HT-29 (cell line): ENCODE measurements at places on chromosomes 5 and 9.

GRCh38 chr5:95081982-95082381 is 202.9 kb downstream of the MCTP1 start:
- DNase-seq, result no peak

DNA sequence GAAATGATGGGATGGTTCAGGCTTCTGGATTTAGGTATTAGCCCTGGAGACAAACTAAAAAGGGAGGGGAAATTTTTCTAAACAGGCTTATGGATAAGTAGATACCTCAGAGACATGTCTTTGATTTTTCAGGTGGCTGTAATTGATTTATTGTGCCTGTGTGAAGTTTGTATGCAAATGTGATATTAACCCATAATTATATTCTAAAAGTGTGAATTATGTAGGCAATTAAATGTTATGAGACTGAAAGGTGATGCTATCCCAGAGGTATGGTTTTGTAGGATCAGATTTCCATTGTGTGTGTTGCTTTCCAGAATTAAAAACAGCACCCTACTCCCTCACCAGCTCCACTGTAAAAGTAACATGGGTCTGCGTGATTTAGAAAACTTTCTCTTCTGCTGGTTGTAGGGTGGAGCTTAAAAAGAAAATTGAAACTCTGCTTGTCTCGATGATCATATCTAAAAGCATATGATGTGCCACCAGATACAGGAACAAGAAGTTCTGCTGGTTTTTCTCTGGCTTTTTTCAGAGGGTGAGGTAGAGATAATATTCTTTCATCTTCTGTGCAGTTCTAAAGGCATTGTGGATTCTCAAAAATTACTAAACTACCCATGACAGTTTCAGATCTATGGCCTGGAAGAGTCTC is 71.8 kb upstream of the TAF11L2 start:
- DNase-seq, result no peak

- DNase-seq, result no peak
Measured at GRCh38 chr5:40823459-40823858, 11.6 kb downstream of the RPL37 start.

- peak; percentile 92 for DNase-seq
Measured at GRCh38 chr9:129166623-129167557, 11.2 kb downstream of the IER5L start.

DNA sequence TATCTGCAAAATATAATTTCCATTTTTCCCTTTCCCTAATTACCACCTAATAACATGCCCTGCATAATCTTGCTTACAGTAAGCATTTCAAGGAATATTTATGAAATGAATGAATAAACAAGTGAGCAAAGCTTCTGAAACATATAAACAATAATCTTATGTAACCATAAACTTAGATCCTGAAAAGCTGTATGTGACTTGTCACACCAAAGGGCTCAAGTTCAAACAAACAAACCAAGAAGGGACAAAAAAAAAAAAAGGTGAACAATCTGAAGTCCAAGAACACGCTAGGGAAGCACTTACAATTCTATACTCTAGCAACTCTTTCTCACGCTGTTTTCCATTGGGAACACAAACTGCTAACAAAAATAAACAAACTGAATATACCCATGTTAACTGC is 36.3 kb downstream of the PLPP1 start:
- DNase-seq, result no peak

- DNase-seq, result no peak
Measured at GRCh38 chr5:10543585-10544040, 20.3 kb upstream of the ANKRD33B start.

DNA sequence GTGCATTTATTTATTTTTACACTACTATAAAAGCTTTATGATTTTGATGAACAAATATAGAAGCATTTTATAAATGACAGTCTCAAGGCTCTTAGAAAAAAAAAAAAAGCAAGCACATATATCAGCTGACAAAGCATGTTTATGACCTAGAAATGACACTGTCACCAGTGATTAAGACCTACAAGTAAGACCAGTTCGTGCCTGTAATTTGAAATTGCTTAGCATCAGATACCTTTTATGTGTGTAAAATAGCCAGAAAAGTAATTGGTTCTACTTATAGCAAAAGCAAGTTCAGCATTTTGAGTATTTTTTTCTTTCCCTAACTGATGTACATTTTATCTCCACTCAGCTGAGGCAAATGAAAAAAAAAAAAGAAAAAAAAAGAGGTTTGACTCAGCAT is 808.4 kb downstream of the CDH18 start:
- DNase-seq, result no peak

GRCh38 chr5:42993516-42994245 is 46.4 kb downstream of the ANXA2R start:
- DNase-seq, result no peak

GRCh38 chr5:14184082-14184481 is 40.9 kb downstream of the TRIO start:
- no peak for DNase-seq

DNA sequence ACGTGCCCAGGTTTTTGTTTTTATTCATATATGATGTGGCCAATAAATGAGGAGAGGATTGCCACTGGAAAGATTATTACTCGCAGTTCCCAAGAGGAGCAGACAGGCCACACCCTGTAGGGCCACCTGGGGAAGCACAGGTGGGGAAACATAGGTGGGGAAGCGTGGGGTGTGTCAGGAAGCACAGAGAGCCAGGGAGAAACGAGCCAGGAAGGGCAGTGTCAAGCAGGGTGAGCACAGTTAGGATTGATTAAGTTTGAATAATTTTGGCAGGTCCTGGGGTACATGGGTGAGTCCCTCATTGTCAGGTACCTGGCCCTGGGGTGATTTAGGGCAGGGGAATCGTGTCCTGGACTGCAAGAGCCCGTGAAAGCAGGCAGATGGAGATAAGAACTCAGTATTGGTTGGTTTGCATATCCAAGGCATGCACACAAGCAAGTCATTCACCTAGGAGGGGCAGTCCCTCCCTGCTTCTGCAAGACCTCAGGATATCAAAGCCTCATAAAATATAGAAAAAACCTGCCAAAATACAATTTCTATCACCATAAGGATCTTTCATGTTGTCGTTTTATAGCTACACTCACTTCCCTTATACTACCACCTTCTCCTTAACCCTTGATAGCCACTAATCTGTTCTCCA is 22.4 kb downstream of the MVB12B start:
- no peak for DNase-seq

GRCh38 chr9:74887041-74887980 is at the start of gene TRPM6:
Gene TRPM6 (minus strand): TSS chr9:74887921. CDS start chr9:74887856, 65 bp downstream.
- DNase-seq, result peak; percentile 32

GRCh38 chr5:163473635-163474243 is 13.3 kb downstream of the HMMR start:
- DNase-seq, result no peak

DNA sequence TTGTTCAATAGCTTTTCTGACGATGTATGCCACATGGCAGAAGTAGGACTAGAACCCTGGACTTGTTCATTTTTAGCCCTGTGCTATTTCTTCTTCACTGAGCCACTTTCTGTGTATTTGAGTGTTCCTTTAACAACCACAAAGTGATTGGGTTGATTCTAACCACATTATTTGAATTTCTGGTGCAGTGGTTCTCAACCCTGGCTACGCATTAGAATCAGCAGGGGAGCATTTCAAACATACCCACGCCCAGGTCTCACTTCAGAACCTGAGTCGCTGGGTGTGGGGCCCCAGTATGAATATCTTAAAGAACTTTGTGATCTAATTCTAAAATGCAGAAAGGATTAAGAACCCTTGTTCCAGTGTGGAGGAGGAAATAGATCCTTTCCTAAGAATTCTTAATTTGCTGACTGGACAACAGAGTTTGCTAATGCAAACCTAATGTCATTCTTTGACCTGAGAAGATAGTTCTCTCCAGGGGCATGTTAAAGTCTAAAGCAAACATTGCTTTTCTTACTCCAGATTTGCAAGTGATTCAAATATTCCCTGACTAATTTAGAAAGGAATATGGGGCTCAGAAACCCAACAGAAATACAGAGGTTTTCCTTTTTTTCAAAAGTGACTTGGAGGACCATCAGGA is 75.4 kb upstream of the GDNF start:
- no peak for DNase-seq

DNA sequence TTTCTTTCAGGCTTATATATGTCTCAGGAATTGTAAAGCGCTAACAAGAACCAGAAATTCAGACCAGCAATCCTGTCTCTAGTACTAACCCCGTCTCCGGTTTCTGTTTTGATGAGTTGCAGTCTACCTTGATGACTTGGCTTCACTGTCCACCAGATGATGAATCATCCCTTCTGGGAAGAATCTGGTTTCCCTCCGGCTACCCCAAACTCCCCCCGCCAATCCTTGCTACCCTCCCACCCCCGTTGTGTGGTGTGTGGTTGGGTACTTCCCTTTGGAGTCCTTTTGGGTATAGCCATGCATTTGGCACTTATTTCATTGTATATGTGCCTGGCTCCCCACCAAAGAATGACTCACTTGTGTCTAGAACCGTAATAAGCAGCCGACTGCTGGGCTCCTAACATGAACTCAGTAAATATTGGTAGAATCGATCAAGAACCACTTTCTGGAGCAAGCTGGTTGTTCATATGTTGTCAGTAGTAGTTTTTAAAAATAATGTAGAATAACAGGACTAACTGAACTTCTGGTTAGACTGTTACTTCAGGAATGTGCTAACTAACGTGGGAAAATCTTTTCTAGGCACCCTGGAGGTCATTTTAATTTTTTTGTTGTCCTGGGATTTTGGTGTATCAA is 8.3 kb upstream of the TGFBI start:
- DNase-seq, result no peak

- no peak for DNase-seq
Measured at GRCh38 chr5:142853682-142854081, 83.5 kb downstream of the ARHGAP26 start.

GRCh38 chr9:88476491-88477271 is 58.3 kb upstream of the NXNL2 start:
- DNase-seq, result no peak
